ENCODE measurements at places on chromosomes 5 and 9. TPM values are rescaled to one million over a fixed set of nuclear protein-coding genes. Genes with fewer than 3 reads are reported as not detected.
A peak's percentile ranks its signal among the peaks of the same experiment; 100 is the strongest.

DNA sequence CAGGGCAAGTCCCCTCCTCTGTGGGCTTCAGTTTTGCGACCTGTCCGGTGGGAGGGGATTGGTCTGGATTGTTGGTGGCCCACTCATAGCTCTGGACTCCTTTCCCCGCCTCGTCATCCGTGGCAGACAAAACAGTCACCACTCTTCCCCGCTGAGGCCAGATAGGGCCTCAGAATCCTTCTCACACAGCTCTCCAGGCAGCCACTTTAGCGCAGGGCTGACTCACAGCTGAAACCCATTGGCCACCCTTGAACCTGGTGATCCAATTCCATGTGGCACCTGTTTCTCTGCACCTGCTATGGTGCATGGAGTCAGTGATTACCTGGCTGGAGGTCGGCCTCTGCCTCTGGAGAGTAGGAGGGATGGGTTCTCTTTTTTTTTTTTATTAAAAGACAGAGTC is 15.8 kb upstream of the CACFD1 start:
- DNase-seq, result no peak

ANKRD31 gene
- not detected for total RNA-seq

- no peak for DNase-seq
These were observed 49.5 kb upstream of the MACIR start for GRCh38 chr5:103209065-103209464.

CRB2 gene
- total RNA-seq, result not detected

DNA sequence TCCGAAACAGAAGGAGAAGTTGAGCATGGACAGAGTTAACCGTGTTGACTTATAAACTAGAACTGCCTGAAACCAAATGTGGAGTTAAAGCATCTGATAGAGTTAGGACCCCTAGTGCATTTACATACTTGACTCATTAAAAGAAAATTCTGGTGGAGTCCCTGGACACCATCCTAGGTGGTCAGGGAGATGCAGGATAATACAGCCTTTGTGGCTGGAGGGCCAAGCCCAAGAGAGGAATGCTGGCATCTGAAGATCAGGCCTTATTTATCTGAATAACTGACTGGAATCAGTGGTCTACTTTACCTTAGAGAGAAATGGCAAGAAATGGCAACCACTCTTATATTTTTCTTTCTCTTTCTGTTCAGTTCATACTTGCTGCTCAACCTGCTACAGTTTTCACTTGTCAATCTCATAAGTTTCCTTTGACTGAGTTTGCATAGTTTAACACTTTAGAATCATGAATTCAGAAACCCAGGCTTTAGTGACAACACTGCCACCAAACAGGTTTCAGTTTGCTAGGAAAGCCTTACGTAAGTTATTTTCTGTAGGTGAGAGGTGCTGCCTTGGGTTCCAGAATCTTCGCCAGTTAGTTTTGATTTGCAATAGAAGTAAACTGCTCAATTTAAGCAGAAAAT is 10.2 kb downstream of the CMYA5 start:
- no peak for DNase-seq

C5orf52 gene
- total RNA-seq, result not detected

CCNO gene
- total RNA-seq, result 2.4 TPM

DNA sequence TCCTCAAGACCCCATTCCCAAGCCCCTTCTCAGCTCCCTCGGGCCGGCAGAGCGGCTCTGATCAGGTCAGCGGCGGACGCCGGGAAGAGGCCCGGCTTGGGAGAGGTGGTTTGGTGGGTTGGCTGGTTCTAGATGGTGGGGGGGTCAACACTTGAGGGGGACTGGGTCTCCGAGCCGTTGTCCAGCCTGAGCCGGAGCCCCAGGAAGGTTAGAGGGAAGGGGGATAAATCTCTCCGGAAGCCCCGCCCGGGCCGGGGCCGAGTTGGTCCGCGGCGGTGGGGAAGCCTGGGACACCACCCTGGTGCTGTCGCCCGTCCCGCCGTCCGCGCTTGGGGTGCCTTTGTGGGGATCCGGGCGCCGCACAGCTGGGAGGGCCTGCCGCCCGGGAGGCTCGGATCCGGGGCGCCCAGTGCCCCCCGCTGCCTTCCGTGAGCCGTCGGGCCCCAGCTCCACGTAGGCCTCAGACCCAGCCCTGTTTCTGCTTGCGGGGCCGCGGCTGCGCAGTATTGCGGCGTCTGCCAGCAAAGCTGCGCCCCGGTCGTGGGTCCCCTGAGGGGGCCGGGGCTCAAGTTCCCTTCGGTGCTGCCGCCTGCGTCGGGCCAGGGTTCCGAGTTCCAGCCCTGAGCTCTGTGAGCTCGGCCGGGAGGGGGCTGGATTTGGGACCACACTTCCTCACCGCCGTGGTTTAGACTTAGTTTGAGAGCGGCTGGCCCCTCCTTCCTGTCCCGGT is 542 bp upstream of the TRIM52 start:
- peak; percentile 90 for DNase-seq

- DNase-seq, result no peak
These were observed 6.9 kb downstream of the DNAI1 start for GRCh38 chr9:34465468-34465867.

DNA sequence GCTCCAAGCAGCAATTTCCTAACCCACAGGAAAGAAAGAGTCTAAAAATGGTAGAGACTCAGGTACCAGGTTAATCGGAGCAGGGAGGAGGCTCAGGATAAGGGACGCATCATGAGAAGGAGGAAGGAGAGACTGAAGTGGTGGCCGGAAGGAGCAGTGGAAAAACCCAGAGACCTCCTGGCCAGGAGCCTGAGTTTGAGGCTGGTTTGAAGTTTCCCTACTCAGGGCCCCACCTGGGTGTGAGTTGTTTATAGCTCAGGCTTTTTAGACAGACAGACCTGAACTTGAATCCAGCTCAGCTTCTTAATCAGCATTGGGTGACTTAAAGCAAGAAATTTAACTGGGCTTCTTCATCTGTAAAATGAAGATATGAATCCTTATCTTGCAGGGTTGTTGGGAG is 11.9 kb upstream of the AQP7 start:
- no peak for DNase-seq

DNA sequence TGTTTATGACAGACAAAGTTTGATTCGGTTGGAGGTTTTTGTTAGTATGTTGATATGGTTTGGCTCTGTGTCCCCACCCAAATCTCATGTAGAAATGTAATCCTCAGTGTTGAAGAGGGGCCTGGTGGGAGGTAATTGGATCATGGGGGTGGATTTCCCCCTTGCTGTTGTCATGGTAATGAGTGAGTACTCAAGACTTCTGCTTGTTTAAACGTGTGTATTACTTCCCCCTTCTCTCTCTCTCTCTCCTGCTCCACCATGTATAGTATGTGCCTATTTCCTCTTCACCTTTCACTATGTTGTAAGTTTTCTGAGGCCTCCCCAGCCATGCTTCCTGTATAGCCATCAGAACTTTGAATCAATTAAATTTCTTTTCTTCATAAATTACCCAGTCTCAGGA is 415.1 kb downstream of the HCN1 start:
- DNase-seq, result no peak

GRCh38 chr9:123238365-123238764 is 30.0 kb downstream of the STRBP start:
- no peak for DNase-seq

DNA sequence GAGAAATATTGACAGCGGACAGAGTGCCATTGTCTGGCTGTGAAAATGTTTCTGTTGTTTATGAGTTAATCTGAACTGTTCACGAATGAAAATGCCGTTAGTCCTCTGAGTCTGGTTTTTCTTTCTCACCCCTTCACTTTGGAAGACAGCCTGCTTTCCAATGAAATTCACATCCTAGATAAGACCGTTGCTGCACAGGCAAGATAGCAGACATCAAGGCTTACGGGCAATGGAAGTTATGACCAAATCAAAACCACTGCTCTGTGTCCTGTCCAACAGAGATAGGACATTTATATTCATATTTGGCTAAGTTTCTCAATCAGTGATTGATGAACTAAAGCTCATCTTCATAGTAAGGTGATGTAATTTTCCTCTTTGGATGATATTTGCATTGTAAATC is 180.0 kb upstream of the DMAC1 start:
- DNase-seq, result no peak

SPATA31C1 gene
- total RNA-seq, result not detected

PDZD2 gene
- total RNA-seq, result 107 TPM

- no peak for DNase-seq
These were observed 4.7 kb downstream of the C5orf46 start for GRCh38 chr5:147901599-147902039.

DNM1 gene
- 18.9 TPM for total RNA-seq

DNA sequence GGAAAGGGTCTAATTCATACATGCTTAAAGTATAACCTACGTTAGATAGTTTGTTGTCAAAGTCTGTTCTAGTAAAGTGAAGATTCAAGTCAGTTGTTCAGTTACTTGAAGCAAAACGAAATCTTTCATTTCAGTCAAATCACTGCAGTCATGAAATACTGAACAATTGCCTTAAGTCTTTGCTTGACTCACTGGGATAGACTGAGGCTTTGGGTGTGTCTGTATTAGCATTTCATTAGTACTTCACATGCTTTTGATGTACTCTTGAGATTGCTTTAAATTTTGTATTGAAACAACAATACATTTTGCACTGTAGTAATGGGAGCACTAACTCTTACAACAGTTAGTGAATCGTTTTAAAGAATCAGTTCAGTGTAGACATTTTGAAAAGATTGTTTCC is 4.0 kb upstream of the CMYA5 start:
- no peak for DNase-seq

TSSK1B gene
- total RNA-seq, result not detected

DNA sequence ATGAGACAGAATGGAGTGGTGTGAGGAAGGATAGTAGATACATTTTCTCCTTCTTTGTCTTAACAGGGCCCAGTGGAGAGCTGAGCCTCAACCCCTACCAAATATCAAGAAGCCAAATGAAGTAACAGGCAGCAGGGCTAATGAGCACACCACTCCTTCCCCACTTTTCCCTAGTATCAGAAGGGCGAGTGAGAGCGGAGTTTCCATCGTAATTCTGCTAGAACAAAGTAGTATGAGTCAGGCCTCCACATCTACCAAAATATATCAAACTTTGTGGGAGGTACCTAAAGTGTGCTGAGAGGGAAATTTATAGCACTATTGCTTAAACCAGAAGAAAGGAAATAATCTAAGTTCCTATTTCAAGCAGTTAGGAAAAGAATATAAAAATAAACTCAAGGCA is 769.0 kb upstream of the RGMB start:
- no peak for DNase-seq

Measured in suprapubic skin (tissue), 4 donors.